Esophagus squamous epithelium (tissue), 5 donors: ENCODE measurements at places on chromosomes 4 and X. TPM values are rescaled to one million over a fixed set of nuclear protein-coding genes. Genes with fewer than 3 reads are reported as not detected.

DNA sequence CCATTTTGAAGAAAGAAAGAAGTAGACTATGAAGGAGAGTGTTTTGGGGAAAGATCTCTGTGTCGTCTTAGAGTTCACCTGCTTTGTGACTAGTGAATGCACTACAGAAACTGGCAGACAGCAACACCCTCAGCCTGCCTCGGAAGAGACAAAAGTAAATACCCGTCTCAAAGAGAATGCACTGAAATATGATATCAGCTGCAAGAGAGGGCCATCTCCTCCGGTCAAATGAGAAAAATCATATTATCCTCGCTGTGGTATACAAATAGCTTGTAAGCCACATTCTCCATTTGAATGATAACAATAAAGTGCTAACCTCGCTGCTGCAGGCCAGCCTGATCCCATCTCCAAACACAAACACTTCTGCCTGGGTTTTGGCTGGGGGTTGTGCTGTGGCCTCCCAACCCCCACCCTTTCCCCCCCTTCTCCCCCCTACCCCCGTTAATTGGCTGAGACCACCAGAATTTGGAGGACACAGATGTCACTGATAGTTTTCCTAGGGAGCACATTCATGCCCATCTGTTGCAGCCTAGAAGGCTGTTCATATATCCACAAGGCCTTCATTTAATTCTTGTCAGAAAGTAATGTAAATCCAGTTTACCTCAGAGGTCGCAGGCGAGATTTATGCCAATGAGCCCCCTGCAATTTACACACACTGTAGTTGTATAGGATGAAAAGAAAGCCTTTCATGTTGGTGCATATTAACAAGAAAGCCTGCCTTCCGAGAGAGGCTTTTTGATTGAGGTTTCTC is 46.3 kb downstream of the ALPK1 start:
- no peak for DNase-seq

DNA sequence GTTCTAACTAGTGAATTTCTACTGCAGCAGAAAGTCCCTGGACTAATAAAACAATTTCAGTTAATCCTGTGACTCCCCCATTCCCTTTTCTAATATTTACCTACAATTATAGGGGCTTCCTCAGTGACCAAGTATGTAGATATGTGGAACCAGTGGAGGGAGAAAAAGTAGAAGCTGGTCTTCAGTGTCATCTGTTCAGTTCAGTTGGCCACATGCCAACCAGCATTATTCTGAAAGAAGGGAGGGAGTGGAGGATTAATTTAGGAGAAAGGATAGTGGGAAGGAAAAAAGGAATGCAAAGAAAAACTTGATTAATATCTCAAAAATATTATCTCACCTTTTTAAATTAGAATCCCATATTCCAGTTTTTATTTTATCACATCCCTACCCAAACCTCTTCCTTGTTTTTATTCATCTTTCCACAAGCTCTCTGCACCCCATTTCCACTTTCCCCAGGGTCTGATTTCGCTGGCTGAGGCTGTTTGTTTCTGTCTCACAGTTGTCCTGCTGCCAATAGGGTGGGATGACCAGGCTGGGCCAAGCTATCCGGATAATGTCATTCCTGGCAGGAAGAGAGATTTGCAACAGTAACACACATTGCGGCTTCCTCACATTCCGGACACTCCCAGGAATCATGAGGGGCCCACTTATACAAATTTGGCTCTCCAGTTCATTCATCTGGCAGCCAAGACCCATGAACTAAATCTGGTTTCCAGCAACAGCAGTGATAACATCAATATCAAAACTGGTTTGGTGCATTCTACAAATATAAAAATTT is 24.6 kb upstream of the ANTXR2 start:
- DNase-seq = no peak

The NLGN3 gene
- not detected for total RNA-seq

DNA sequence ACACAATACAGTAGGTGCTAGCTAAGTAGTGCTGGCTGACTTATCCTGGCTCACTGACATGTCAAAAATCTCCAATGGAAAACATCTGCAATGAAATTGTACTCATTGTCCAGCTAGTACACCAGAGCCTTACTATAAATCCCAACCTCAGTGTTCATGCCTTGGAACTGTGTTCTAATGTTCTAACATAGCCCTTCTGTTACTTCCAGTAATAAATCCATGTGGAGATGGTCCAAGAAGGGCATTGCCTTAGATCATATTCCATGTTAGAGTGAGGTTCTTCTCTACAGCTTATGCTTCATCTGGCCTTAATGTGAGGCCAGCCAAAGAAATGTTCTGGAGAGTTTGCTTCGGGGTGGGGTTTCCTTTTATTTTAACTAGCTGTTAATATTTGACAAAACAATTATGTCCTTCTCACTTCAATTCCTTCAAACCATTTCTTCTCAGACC is 25.1 kb downstream of the ENOX2 start:
- DNase-seq = no peak

GRCh38 chr4:30904215-30904555 is 184.0 kb downstream of the PCDH7 start:
- DNase-seq = no peak

GRCh38 chrX:150768132-150768485 is 74.9 kb downstream of the MTMR1 start:
- no peak for DNase-seq

- DNase-seq = no peak
These were observed 36.0 kb downstream of the P2RY8 start for GRCh38 chrX:1500701-1501624.

DNA sequence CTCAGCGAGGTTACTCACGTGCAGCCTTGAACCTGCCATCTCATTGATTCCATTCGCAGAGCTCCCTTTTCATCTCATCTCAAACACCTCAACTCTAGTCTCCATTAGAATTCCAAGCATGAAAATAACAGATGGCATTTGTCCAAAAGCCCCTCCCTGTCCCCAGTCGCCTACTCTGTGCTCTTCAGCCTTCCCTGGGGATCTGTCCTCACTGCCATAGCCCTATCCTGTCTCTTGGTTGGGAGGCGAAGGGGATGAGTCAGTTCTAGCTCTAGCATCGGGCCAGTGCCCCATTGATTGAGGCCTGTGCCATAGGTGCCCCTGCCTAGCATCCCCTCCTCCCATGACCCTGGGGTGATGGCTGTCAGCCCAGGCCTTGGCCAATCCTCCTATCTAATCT is 134.0 kb upstream of the PJA1 start:
- no peak for DNase-seq

The F11 gene
- total RNA-seq = not detected

The TKTL2 gene
- total RNA-seq = not detected

The CT45A3 gene
- not detected for total RNA-seq
